ENCODE measurements at places on chromosomes 4 and X.
A peak's percentile ranks its signal among the peaks of the same experiment; 100 is the strongest.

DNA sequence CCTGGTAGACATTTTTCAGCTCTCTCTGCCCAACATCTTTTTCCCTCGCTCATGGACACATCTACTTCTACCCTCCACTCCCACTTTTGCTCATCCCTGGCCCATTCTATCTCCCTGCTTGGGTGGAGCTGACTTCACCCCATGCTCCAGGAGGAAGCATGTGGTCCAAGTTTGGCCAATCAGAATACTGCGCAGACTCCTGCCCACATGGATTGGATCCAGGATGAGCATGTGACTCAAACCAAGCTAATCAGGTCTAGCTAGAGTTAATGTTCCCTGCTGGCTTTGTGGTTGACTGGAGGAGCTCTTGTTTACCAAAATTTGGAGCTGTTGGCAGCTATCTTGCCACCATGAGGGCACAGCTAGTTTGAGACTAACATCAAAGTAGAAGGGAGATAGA, 22.7 kb downstream of the SMIM20 start:
- no peak for DNase-seq

DNA sequence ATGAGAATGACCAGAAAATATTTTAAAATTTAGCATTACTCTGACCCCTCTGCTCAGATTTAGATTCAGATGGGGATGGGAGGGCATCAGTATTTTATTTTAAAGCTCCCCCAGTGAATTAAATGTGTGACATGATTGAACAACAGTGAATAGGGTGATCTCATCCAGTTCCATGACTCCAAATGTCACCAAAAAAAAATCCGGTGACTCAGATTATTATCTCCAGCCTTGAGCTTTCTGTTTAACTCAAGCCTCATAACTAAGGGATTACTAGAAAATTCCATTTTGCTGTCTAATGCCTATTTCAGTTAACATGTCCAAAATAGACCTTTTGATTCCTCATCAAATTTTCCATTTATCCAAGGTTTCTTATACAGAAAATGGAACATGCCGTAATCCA, 121.8 kb upstream of the TMEM47 start:
- peak; percentile 50 for DNase-seq

DNA sequence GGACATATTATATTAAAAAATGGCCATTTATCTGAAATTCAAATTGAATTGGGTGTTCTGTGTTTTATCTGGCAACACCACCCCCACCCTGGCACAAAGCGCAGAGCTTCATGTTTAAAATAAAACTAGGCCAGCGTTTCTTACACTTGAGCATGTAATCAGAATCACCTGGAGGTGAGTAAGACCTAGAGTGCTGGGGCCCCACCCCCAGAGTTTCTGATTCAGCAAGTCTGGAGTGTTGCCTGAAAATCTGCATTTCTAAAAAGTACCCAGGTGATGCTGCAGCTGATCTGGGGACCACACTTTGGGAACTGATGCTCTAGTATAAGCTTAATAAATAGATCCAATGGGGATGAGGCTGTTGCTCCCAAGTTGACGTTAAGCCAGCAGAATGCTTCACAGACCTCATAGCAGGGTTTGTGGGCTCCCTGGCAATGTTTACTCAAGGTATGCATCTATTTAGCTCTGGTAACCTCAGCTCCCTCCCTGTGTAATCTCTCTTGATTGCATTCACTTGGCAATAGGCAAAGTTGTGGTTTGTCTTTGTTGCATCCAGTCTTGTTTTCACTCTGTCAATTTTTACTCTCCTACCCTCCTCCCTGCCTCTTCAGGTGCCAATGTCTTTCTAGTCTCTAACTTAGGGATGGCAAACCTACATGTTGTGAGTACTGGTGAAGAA, 99.8 kb upstream of the TEX13D start:
- no peak for DNase-seq

GRCh38 chr4:140568507-140569306, at the start of gene UCP1:
TSS of gene UCP1 (minus strand) at chr4:140568961. CDS start at chr4:140568729, 232 bp downstream.
- DNase-seq = peak; percentile 3

- peak; percentile 54 for DNase-seq
Observed at GRCh38 chrX:40105835-40106675, 8.3 kb upstream of the BCOR start.

GRCh38 chr4:70718811-70719604, 2.8 kb upstream of the RUFY3 start:
- DNase-seq = no peak

Data from choroid plexus epithelial cell (primary cell).